ENCODE measurements at places on chromosomes 1 and 21.

GRCh38 chr1:172122381-172122780 lies 281.1 kb downstream of the DNM3 start:
- DNase-seq: no peak

GRCh38 chr1:233253832-233254331 lies 41.6 kb downstream of the PCNX2 start:
- no peak for DNase-seq

DNA sequence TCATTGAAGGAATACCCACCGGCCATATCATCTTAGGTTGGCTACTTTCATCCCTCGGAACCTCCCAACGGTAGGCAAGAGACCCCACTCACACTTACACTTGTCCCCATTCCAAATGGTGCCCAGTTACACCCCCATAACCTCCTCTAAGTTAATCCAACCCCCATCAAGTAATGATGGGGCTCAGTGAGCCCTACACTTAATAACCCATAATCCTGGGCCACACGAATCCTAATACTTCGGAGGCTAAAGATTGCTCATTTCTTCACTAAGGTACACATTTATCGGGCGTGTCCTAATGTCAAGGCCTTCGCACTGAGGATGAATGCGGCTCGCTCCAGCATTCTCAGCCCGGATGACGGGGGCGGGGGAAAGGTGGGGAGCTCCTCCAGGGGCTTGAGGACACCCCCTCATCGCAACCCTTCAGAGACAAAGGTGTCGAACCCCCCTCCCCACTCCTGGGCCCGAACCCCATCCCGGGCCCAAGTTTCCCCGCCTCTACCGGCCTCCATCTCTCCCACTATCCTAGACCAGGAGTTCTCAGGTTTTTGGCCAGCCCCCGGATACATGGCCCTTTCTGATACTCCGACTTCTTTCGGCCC lies 435 bp downstream of the ILF2 start:
- no peak for DNase-seq

- no peak for DNase-seq
Observed at GRCh38 chr1:54367613-54368012, 38.6 kb downstream of the SSBP3 start.

- DNase-seq: no peak
Observed at GRCh38 chr1:221891708-221892107, 149.8 kb upstream of the DUSP10 start.

DNA sequence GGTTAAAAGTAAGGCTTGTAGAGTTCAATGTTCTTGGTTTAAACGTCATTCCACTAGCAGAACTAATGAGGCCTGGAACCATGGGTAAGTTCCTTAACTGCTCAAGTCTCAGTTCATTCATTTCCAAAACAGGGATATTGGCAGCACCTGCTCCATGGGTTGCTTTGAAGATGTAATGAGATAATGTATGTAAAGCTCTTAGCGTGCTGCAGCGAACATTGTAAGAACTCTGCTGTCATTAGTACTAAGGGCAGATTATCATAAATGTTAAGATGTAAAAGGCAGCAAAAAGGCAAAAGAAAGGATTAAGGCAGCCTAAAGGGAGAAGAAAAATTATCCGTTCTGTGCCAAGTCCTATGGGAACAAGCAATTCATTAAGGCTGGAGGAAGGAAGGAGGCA lies 129.1 kb upstream of the NGF start:
- no peak for DNase-seq
